ENCODE measurements at places on chromosomes 5 and 9.
A peak's percentile ranks its signal among the peaks of the same experiment; 100 is the strongest.

DNA sequence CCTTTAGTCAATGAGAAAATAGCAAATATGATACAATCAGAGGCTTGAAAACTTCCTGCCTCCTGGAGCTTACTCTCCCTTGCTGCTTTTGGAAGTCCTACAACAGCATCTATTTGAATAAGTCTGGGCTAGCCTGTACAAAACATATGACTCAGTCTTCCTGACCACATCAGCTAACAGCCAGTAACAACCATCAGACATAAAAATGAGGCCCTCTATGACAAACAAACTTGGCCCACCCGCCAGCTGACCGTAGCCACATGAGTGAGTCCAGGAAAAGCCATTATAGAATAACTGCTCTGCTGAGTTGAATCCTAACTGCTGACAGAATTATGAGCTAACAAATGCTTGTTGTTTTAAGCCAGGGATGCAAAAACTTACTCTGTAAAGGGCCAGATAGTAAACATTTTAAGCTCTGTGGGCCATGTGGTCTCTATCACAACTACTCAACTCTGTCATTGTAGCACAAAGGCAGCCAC, 347.6 kb downstream of the PTPRD start:
- no peak for DNase-seq

DNA sequence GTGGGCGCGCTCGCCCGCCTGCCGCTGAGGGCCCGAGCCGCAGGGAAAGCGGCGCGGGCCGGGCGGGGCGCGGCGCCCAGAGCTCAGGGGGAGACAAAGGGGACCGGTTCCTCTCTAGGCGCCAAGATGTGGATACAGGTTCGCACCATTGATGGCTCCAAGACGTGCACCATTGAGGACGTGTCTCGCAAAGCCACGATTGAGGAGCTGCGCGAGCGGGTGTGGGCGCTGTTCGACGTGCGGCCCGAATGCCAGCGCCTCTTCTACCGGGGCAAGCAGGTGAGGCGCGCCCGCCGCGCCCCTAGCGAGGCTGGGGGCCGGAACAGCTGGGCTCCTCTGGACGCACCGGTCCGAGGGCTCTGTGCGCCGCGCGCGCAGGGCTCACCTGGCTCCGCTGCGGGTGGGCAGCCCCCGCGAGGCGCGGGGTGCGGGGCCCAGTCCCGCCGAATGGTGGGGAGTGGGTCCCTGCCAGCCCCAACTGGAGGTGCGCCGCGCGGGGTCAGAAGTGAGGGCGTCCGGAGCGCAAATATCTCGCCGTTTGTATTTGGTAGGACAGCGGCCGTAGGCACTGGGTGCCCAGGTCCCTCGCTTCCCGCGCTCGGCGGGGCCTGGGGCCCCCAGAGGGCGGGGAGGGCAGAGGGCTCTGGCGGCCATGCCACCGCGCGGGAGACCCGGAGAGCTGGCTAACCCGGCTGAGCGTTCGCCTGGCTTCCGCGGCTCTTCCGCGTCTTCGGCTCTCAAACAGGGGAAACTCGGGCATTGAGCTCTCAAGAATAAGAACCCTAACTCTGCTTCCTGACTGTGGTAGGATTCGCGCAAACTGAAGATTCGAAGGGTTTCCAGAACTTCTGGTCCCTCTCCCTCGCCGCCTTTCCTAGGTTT, 607 bp downstream of the UHRF2 start:
- peak; percentile 21 for DNase-seq

GRCh38 chr5:84281383-84281782, 103.3 kb downstream of the EDIL3 start:
- no peak for DNase-seq

GRCh38 chr5:177594071-177594470, 2.1 kb downstream of the TMED9 start:
- no peak for DNase-seq

DNA sequence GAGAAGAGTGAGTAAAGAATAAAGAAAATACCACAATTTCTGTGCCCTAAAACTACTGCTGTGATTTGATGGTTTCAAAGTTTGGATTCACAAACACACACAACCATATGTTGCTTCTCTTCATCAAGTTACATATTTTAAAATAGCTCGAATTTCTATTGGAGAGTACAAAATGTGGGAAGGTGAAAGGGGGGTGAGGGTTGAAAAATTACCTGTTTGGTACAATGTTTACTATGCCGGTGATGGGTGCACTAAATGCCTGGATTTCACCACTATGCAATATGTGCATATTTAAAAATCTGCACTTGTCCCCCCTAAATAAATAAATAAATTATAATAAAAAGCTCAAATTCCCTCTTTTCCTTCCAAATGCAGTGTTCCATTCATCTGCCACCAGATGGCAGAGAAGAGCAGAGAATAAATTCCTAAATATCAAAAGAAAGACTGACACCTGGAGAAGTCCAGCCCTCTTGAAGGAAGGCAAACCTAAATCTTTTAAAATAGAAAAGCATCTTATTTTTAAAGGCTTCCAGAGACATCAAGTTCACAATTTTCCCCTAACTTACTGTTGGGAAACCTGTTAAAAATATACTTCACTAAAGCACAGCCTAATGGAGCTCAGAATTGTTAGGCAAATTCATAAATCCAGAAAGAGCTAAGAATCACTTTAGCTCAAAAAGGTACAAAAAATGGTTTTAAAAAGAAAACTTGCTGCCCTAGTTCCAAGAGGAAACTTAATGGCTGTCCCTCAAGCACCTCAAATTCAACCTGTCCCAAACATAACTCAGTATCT, 24.8 kb upstream of the HNRNPA0 start:
- DNase-seq, result peak; percentile 20

DNA sequence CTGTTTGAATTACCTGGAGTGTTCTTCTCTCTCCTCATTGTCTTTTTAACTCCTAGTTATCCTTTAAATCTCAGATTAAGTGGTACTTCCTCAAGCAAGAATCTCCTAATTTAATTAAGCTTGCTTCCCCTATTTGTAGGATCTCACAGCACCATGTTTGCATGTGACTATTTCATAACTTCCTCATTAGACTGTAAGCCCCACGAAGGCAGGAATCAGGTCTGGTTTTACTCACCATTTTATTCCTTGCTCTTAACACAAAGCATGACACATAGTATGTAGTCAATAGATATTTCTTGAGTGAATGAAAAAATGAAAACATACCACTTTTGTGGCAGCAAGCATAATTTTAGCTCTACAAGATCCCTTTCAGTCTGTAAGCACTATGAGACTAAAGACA, 1.3 kb upstream of the ERMP1 start:
- DNase-seq, result no peak

- no peak for DNase-seq
Observed at GRCh38 chr5:35672995-35673394, 55.3 kb downstream of the SPEF2 start.

- DNase-seq, result no peak
Observed at GRCh38 chr9:72907421-72907820, 45.4 kb downstream of the ALDH1A1 start.

- DNase-seq, result no peak
Observed at GRCh38 chr9:2494562-2494961, 127.0 kb upstream of the VLDLR start.

DNA sequence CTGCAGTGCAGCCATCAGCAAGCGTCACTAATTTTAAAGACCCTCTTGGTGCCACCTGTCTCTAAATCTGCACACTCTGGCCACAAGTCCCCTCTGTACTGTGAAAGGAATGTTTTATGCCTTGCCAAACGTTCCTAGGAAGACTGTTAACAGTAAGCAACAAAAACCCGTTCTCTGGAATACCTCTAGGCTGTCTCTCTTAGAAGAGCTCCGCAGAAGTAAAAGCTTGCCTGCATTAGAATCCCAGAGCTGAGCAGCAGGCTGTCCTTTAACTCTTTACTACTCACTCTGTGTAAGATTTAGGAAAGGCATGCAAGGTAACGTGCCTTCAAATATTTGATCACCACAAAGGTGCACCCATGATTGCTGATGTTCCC, 53.9 kb upstream of the C9orf72 start:
- no peak for DNase-seq

- DNase-seq, result no peak
Observed at GRCh38 chr9:23824830-23825591, 1.0 kb downstream of the ELAVL2 start.

DNA sequence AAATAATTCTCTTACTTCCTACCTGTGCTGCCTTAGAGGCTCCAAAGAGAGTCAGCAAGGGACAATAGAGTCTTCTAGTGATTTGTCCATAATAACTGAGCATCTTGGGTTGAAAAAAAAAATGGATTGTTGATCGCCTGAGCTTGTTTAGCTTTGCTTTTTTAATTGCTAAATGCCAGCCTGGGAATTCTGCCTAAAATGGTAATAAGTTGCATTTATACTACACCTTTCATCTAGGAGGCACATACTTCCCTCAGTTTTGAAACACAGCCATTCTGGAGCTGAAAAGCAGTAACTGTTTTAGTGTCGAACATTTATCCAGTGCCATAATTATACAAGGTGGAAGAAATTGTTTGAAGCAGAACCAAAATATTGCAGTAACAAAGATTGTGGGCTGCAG, 421.3 kb downstream of the CAAP1 start:
- DNase-seq, result no peak

DNA sequence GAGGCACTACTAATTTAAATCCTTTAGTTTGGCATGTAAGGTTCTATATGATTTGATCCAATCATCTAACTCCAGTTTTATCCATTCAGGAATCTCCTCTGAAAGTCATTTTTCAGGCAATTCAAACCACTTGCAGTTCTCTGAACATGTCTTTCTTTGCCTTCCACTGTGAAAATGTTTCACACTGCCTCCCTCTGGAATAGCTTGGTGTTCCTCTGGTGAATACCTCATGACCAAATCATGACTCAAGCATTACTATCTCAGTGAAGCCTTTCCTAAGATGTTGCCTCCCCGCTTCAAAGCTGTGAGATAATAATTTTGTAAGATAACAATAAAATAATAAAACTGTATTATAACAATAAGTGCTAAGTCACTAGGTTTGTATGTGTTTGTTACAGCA, 981.1 kb downstream of the DTWD2 start:
- no peak for DNase-seq

DNA sequence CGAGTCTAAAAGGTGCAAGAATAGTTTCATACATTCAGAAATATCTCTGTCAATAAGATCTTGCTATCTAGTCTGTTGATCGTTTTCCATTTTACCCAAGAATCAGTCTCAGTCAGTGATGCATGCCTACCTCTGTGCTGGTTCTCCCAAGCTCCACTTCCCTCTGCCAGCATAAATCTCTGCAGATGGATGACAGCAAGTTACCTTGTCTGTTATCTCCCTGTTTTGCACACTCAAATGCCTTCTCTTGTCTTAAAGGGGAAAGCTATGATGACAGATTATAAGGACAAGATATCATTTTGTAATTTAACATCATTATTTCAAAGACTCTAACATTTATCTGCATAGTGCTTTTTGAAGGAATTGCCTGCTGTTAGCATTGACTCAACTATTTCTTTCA, 802.1 kb upstream of the SEMA6A start:
- no peak for DNase-seq

Data from K562 (cell line).